ENCODE measurements at places on chromosomes 7 and 10.
A peak's percentile ranks its signal among the peaks of the same experiment; 100 is the strongest.

DNA sequence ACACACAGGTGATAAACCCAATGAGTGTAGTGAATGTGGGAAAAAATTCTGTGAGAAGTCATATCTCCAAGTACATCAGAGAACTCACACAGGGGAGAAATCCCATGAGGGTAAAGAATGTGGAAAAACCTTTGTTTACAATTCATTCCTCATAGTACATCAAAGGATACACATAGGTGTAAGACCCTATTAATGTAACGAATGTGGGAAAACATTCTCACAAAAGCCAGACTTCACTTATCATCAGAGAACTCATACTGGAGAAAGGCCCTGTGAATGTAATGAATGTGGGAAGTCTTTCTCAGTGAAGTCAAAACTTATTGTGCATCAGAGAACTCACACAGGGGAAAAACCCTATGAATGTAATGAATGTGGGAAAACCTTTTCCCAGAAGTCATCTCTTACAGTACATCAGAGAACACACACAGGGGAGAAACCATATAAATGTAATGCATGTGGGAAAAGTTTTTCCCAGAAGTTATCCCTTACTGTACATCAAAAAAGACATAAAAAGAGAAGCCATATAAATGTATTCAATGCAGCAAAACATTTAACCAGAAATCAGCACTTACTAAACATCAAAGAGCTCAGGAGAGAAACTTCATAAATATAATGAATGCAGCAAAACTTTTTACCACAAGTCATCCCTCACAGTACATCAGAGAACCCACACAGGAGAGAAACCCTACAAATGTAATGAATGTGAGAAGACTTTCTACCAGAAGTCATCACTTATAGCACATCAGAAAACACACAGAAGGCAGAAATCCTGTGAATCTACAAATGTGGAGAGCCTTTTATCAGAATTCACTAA, 49.8 kb downstream of the ZNF239 start:
- DNase-seq = no peak

- DNase-seq = no peak
Observed at GRCh38 chr10:67667035-67667425, 29.0 kb downstream of the CTNNA3 start.

DNA sequence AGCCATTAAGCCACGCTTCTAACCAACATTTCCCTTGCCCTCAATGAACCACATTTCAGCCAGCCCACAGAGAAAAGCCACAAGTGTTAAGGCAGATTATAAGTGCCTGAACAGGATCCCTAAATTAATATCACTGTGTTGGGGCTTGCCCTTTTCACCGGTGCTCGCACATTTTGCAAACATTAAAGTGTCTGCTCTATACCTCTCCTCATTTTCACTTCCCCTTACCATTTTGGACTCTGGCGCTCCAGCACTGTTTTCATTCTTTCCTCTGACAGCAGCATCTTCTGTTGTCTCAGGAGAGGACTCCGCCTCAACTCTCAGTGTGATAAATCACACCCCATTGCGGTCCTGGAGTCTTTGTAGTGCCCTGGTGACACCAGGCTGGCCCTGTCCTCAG, 274.2 kb downstream of the BAMBI start:
- DNase-seq = no peak

GRCh38 chr10:132464256-132465192, 67.5 kb downstream of the PWWP2B start:
- no peak for DNase-seq

GRCh38 chr10:79937701-79938151, 11.2 kb downstream of the SFTPD start:
- DNase-seq = no peak

DNA sequence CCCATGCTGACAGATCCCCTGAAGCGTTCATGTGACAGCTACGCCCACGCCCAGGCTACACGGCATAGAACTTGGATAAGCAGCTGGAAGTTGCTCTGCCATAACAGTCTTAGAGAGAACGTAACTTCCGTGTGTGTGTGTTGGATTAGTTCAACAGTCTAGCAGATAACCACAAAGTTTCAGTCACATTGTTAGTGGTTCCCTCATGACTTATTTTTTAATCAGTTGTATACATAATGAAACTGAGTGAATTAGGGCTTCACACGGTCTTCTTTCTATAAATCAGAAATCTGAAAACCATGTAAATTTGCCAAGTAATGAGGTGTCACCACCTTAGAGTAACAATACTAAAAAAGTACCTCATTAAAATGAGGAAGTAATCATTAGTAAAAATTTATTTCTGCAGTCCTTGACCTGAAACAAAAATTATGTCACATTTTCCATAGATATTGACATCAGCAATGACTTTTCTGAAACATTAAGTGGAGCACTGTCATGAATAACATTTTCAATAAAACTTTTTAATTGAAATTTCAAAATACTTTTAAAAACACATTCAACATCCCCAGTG, 21.7 kb upstream of the MACC1 start:
- DNase-seq = no peak

- no peak for DNase-seq
Observed at GRCh38 chr10:8130973-8131911, 76.8 kb downstream of the GATA3 start.

DNA sequence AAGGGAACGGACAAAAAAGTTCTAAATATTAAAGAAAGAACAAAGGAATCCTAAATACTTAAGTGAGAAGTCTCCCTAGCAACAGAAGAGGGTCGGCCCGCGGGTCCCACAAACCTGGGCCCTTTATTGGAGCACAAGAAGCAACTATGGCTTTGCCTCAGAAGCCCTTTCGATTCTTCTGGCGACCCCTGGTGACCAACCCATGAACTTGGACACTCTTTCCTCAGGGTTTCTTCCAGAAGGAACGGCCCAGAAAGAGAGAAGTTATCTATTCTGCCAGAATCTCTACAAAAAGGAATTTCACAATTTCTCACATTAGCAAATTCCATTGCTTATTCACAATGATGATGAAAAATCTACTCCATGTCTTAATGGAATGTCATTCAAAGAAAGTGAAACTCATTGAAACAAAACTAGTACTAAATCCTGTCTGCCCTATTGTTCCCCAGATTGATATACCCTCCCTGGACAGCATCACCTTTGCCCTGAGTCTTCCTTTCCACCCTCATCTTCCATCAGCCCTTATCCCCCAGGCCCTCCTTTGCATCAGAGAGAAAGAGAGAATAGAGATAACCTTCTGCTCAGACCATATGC, 43.7 kb downstream of the CPVL start:
- peak; percentile 28 for DNase-seq

GRCh38 chr7:27930910-27931476, 191.0 kb downstream of the TAX1BP1 start:
- no peak for DNase-seq

GRCh38 chr7:142280263-142280662, 22.4 kb upstream of the PRSS58 start:
- DNase-seq = no peak

DNA sequence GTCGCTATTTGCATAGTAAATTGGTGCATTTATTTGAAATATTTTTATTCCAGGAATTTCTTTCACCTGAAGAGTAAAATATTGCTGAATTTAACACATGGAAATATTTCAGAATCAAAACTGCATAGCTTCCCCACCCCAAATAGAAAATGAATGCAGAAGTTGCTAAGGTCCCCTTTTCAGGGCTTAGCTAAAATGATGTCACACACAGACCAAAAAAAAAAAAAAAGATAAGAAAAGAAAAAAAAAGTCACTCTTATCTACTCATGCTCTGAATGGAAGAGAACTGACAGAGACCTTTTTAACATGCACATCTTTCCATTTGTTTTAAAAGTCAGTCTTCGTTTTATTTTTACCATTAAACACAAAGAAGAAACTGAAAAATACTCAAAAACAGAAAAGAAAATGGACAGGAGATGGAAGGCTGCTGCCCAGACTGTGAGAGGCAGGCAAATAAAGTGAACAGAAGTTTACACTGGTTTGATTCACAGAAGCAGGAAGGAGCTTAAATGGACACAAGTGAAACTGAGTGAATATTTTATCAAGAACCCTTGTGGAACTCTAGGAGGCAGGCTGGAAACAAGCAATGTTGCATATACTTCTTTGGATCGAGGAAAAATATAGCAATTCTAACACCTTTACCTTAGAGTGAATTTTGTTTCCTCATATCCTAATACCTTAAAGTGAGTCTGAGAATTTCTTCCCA, 32.0 kb downstream of the PSMC2 start:
- no peak for DNase-seq

- DNase-seq = no peak
Observed at GRCh38 chr10:9921544-9921943, 1096.1 kb upstream of the CELF2 start.

GRCh38 chr10:59688921-59689351, 20.7 kb downstream of the SLC16A9 start:
- DNase-seq = no peak

- DNase-seq = no peak
Observed at GRCh38 chr7:90432752-90433151, 29.5 kb downstream of the CLDN12 start.

DNA sequence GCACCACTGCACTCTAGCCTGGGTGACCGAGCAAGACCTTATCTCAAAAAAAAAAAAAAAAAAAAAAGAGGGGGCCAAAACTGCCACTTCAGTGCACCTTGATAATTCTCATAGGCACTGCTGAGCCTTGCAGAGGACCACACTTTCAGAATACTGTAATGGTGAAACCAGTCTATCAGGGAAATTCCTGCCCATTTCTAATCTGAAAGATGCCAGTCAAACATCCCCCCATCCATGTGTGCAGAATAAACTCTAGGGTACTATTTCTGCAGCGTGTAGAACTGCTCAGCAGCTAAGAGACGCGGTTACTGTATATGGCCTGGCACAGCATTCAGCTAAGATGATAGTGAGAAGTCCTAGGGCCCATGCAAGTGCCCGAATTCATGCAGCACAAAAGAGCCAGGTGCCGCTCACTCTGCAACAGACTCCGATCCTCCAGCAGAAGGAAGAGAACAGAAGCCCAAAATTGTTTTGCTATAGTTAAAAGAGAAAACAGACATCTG, 286.8 kb upstream of the KLF14 start:
- no peak for DNase-seq

GRCh38 chr7:50981743-50982142, 199.0 kb upstream of the GRB10 start:
- DNase-seq = no peak

DNA sequence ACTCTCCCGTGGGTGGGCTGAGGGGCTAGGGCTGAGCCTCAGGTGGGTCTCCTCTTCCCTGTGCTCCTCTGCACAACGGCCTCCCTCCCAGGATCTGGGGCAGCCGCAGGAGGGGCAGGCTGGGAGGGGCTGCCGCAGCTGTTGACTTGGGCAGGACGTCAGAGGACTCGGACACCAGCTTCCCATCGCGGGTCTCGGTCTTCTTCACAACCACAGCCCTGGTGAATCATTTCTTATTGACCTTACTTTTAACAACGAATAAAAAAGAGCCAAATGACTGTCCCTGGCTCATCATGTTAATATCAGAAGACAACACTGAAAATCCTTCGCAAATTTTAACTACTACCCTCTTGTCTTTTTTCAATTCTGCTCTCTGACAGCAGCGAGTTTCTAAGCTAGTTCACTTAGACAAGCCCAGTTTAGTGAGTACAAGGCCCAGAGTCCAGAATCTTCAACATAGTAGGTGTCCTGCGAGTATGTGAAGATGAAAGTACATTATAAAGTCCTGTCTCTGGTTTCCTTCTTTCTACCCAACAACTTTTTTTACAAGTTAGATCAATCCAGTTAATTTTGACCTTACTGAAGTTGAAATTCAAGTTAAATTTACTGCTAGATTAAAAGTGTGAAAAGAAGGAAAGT, 32.4 kb downstream of the CTNNA3 start:
- DNase-seq = no peak

DNA sequence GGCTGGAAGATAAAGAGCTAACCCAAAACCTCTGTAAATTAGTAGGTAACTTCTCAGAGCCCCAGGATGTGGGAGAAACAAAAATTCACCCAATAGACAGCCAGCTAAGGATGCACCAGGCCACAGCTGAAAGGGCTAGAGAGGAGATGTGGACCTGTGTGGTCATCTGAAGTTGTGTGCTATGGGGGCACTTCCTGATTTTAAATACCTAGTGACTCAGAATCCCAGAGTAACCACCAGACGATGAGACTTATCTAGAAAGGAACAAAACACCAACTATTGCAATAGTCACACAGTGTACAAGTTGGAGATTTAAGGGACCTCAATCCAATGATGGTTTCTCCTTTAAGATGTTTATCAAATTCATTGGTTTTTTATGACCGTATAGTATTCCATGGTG, 408.3 kb upstream of the ANKRD30A start:
- no peak for DNase-seq

- DNase-seq = no peak
Observed at GRCh38 chr7:55977831-55978230, 13.4 kb downstream of the NIPSNAP2 start.

GRCh38 chr7:128042012-128042411, 10.8 kb upstream of the LRRC4 start:
- no peak for DNase-seq

GRCh38 chr7:2251841-2252771, 10.1 kb downstream of the NUDT1 start:
- DNase-seq = no peak

- DNase-seq = no peak
Observed at GRCh38 chr7:69564454-69565417, 33.5 kb upstream of the AUTS2 start.

DNA sequence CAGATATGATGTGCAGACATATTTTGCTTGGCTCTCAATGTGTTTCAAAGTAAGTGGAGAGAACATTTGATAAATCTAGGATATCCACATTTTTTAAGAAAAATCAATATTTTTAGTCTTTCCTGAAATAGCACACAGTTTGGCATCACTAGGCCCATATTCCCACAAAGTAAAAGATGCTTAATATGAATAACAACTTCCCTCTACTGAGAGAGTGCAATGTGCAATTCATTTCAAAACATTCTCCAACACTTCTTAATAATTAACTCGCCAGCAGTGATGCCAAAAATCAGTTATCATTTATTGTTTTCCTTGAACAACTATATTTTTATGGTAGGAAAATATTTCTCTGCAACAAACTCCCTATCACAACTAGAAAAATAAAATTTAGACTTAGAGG, 800.2 kb upstream of the MBL2 start:
- DNase-seq = no peak

- DNase-seq = peak; percentile 85
Observed at GRCh38 chr10:101779544-101780186, 3.6 kb downstream of the NPM3 start.

DNA sequence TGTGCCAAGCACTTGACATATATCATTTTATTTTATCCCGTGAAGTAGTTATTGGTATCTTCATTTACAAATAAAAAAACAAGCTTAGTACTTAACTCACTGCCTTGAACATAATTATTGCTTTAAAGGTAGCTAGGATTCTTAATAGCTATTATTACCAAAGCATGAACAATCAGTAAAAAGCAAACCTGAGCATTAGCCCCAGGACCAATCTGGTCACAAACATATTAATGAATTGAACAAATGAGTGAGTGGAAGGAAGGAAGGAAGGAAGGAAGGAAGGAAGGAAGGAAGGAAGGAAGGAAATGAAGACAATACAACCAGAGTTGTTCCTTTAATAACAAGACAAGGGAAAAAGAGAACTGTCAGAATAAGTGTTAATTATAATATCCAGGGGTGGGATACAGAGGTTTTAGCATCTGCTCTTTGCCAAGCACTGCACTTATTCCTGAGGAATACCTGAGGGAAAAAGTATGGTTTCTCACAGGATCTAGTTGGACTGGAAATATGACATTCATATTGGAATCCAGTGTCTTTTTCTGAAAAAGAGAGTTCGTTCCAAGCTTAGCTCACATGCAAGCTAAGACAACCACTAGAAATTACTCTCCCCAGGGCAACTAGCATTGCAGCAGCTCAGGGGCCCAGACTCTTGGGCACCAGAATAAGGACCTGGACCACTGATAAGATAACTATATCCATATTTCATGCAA, 172.9 kb upstream of the MGMT start:
- DNase-seq = no peak

- no peak for DNase-seq
Observed at GRCh38 chr7:44853391-44853790, 5.5 kb upstream of the H2AZ2 start.
